ENCODE measurements at places on chromosomes 13 and 19.

- no peak for DNase-seq
Measured at GRCh38 chr19:55553217-55554182, 8.2 kb upstream of the SBK3 start.

DNA sequence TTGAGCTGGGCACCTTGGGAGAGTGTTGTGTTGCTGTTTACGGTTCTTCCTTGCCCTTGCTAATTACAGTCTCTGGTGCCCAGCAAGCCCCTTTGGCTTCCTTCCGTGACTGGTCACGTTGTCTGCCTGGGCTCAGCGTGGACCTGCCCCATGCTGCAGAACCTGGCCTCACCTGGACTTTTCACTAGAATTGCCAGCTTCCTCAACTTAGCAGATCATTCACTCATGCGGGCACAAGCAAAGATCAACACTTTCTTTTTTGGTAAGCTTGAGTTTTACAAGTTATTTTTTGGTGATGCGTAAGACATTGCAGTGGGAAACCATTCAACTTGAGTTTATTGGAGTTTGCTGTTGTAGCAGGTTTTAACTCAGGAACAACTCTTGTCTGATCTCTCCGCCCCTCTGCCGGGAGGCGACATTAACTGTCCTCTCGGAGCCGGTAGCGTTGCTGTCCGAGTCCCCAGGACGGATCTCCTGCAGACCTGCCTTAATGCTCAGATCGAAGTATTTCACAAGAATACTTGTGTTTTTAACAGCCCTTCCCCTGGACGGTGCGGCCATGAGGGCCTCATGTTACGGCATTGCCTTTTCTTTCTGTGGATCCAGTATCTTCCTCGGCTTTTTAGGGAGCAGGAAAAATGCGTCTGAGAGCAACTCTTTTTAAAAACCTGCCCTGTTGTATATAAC is 15.7 kb upstream of the TEX29 start:
- DNase-seq, result no peak

DNA sequence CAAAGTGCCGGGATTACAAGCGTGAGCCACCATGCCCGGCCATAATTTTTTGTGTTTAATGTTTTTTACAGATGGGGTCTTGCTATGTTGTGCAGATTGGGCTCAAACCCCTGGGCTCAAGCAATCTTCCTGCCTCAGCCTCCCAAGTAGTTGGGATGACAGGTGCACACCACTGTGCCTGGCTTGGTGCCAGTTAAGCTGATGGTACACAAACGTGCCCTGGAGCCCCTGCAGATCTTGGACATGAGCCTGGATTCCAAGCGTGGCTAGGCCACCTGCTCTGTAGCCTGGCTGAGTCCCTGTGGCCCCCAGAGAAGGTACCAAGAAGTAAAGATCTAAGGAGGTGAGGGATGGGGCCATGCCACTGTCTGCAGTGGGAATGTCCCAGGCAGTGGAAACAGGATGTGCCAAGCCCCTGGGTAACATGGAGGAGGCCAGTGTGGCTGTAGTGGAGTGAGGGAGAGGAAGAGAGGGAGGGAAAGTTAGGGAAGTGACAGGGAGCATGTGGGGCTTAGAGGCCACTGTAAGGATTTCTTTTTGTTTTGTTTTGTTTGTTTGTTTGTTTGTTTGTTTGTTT is 7.0 kb downstream of the PRODH2 start:
- DNase-seq, result no peak

DNA sequence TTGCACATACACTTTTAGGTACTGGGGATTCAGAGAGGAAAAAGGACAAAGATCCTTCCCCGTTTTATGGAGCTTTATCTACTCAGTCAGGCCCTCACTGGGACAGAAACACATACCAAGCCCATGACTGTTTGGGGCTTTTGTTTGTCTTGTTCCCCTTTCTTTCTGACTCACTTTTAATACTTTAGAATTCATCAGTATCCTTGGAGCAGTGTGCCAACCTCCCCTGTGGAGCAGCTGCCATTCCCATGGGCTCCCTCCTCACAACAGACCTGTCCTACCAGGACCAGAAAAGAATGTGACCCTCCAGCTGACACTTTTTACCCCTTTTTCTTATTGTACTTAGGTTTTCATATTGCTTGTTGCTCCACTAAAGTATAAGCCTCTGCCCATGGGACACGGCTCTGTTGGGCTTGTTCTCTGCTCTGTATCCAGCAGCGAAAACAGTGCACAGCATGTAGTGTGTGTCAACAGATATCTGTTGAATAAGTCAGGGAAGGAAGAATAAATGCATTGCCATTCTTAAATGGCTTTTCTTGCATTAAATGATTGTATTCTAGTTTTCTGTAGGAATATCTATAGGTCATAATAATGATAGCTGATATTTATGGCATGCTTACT is 431.1 kb downstream of the EFNB2 start:
- peak; percentile 93 for DNase-seq

DNA sequence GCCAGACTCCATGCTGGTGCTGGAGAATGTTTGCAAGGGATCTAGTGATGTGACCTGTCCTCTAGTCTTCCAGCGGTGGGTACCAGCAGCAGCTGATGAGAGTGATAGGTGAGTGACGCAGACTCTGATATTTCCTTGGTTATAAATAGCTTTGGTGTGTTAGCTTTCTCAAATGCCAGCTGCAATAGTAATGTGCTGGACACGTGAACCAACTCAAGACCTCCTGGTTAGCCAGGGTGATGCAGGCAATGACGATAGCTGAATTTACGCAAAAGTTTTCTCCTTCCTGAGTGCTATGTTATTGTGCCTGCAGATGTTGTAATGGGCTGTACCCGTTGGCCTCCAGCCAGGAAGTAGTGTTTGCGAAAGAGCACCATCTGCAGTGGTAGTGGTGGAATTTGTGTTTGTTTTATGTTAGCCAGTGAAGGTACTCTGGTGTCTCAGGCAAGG is 129.5 kb downstream of the CYSLTR2 start:
- DNase-seq, result peak; percentile 99

DNA sequence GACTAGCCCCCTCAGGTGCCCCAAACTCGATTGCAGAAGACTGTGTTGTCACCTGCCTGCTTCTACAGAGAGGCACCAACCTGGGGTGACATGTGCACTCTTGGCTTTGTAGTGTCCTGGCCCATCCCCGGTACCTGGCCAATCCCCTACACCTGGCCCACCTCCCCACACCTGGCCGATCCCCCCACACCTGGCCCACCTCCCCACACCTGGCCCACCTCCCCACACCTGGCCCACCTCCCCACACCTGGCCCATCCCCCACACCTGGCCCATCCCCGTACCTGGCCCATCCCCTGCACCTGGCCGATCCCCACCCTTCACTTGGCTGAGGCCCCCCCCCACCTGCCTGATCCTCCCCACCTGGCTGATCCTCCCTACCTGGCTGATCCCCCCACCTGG is 25.4 kb downstream of the ATP11A start:
- no peak for DNase-seq

DNA sequence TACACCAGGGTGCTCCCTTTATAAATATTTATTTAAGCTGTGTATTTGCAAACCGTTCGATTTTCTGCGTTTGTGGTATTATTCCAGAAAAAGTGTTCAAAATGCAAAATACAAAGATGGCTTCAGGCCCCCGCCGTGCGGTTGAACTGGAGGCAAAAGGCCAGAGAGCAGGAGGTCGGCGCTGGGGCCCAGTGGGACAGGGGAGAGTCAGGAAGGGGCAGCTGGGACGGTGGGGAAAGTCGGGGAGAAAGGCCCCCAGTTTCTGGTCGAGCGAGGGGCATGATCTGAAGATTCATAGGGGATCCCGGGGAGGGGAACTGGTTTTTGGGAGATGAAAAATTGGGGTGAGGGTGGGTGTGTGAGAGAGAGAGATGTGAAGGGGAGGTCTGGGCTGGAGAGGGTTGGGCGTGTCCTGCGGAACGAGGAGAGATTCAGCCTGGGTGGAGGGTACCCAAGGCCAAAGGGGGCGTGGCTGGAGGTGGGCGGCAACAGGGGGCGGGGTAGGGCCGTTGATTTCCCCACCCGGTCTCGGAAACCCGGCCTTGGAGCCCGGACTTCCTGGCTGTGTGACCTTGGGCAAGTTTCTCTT is 678 bp downstream of the ISOC2 start:
- DNase-seq, result peak; percentile 52

DNA sequence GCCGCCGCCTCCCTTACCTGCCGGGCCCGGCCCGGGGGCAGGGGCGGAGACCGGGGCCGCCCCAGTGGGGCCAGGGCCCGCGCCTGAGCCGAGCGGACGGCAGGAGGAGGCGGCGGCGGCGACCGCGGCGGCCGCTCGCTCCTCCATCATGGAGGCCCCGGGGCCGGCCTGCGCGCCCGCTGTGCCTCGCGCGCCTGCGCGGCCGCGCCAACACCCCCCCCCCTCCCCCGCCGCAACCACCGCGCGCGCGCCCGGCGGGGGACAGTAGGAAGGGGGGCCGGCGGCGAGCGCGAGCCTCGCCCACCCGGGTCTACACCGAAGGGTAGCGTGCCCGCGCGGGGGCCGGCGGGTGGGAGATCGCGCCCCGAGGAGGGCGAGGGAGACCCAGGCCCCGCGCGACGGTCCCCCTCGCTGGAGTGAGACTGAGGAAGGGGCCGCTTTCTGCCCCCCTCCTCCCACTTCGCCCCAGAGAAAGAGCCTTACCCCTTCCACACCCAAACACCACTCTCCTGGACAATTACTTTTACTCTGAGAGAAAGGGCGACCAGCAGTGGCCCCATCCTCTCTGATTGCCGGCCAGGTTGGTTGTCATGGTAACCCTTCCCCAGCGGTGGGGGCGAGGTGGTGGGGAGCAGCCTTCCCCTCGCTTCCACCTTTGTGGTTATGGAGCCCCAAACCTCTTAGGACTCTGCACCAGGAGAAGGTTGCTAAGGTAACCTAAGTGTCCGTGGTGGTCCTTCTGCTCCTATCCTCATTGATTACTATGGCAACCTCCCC is at the start of gene STRN4:
Gene STRN4, minus strand, starts transcription at position 170 of the 777 bp plus-strand sequence. Its CDS starts 20 bp downstream, at position 150.
- no peak for DNase-seq

- peak; percentile 43 for DNase-seq
Measured at GRCh38 chr19:40717325-40717879, 490 bp downstream of the ITPKC start.

DNA sequence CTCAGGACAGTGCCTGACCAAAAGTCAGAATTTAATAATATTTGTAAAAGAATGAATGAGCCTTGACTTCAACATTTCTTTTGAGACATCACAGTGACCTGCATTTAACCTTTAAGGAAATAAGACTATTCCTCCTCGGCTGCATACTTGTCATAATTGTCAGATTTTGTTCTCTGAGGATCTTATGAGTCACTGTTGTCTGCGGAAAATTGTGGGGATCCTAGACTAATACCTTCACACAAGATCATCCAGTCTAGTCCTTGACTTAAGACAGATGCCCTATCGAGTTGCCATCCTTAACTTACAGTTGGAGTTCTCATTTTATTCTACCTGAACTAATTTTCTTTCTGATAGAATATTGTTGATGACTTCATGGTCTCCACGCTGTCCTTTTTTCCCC is 198.4 kb downstream of the DLEU7 start:
- peak; percentile 86 for DNase-seq

- no peak for DNase-seq
Measured at GRCh38 chr13:44578067-44578400, 1.9 kb upstream of the TSC22D1 start.
